ENCODE measurements at places on chromosomes 3 and 15. TPM values are rescaled to one million over a fixed set of nuclear protein-coding genes. Genes with fewer than 3 reads are reported as not detected.
A peak's percentile ranks its signal among the peaks of the same experiment; 100 is the strongest.

SIDT1 gene
- not detected for total RNA-seq

DNA sequence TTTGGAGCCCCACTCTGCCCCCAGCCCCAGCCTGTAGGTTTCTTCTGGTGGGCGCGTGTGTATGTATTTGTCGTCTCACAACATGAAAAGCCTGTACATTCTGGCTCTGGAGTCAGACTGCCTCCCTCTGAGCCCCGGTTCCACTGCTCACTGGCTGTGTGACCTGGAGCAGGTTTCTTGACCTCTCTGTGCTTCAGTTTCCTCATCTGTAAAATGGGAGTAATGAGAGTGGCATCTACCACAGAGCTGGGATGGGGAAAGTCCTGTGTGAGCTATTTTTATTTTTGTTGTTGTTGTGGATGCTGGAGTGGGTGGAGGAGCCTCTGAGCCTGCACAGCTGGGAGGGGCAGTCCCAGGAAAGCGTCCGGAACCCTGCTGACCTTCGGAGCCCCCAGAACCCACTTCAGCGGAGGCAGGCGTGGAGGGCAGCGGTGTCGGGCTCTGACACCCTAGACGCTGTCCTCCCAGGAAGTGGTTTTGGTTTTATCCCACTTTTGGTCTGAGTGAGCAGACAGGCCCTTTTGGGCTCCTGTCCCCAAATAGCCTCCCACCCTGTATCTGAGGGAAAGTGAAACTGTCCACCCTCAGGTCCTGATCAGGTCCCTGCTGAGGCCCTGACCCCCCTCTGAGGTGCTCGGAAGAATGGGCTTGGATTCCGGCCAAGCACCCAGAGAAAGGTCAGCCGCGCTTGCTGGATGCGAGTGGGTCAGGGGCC lies 103.5 kb downstream of the CHSY1 start:
- peak; percentile 36 for DNase-seq

INSYN1 gene
- 0.95 TPM for total RNA-seq

GRCh38 chr3:45154641-45155147 lies 8.5 kb upstream of the CDCP1 start:
- no peak for DNase-seq

KIF15 gene
- 11.8 TPM for total RNA-seq

GRCh38 chr15:34496207-34496995 lies 58.8 kb upstream of the GOLGA8A start:
- no peak for DNase-seq

DNA sequence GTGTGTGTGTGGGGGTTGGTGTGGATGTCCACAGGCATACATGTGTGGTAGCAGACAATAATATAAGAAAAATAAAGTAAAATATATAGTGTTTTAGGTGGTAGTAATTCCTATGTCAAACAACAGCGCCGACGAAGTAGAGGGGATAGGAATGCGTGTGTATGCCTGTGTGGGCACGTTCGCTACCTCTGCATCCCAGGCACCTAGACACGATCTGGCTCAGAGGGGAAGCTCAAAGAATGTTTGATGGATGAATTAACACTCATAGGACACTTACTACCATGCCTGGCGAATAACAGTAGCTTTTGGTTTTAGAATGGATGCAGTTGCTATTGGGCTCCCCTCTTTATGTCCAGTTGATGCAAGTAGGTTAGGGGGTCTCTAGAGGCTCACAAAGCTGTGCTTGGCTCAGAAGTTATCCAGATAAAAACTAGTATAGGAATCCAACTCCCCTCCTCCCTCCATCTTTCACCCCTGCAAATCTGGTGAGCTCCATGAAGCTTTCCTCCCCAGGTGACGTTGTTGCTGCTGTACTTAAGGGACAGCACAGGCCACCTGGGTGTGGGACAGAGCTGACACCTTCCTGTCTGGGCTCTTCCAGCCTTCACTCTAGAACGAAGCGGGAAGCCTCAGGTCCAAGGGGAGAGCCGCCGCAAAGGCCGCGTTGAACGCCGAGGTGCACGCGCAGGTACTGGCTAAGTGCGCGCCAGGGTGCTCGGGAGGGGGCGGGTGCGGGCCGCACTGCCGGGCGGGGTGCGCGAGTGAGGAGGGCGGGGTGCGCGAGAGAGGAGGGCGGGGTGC lies 192.6 kb upstream of the LYSMD4 start:
- peak; percentile 82 for DNase-seq

STRIT1 gene
- total RNA-seq = not detected

GRCh38 chr3:188780193-188781147 lies 391.3 kb upstream of the TPRG1 start:
- no peak for DNase-seq

SEMA3F gene
- total RNA-seq = 145 TPM

GRCh38 chr3:182816181-182816580 lies 22.9 kb downstream of the ATP11B start:
- no peak for DNase-seq

DNA sequence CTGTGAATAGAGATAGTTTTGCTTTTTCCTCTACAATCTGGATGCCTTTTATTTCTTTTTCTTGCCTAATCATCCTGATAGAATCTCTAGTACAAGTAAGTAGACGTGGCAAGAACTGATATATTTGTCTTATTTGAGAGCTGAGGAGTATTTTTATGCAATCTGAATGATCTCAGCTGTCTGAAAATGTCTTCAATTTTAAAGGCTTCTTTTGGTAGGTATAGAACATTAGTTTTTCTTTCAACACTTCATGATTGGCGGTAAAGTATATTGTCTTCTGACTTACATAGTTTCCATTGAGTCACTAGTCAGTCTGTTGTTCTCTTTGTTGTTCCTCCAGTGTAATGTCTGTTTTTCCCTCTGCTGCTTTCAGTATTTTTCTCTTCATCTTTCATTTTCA lies 31.3 kb downstream of the MGA start:
- no peak for DNase-seq

SMC4 gene
- 96.3 TPM for total RNA-seq
